ENCODE measurements at places on chromosomes 2 and 18.

GRCh38 chr18:74303936-74304335 lies 11.7 kb upstream of the C18orf63 start:
- DNase-seq = no peak

DNA sequence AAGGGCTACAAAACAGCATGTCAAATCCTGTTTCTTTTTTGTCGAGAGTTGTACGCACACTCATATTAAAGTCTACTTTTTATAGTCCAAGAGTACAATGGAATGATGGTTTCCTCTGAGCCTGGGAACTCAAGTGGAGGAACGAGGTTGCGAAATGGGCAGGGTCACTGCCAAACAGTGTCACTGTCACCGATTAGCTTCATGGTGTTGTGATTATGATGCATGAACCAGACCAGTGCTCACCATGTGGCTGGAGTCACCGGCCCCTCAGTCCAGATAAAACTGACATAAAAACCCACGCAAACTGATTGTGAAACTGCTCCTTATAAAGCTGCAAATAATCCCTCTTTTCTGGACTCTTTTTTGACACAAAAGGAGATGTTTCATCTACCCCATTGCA lies 122.0 kb downstream of the COPS8 start:
- no peak for DNase-seq

- peak; percentile 31 for DNase-seq
Observed at GRCh38 chr18:70322928-70323327, 34.1 kb downstream of the SOCS6 start.

GRCh38 chr18:44424645-44425035 lies 256.0 kb upstream of the SETBP1 start:
- DNase-seq = no peak

- no peak for DNase-seq
Observed at GRCh38 chr2:71309-72035, 25.2 kb upstream of the FAM110C start.

DNA sequence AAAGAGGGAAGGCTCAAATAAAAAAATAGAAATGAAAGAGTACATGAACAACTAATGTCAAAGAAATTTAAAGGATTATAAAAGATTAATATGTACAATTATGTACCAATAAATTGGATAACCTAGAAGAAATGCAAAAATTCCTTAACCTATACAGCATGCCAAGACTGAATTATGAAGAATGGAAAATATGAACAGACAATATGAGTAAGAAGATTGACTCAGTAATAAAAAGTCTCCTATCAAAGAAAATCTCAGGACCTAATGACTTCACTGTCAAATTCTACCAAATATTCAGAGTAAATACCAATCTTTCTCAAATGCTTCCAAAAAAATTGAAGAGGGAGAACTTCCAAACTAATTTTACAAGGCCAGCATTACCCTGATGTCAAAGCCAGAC lies 120.2 kb upstream of the SPOPL start:
- no peak for DNase-seq

GRCh38 chr18:5601188-5601624 lies 57.4 kb upstream of the EPB41L3 start:
- DNase-seq = no peak

DNA sequence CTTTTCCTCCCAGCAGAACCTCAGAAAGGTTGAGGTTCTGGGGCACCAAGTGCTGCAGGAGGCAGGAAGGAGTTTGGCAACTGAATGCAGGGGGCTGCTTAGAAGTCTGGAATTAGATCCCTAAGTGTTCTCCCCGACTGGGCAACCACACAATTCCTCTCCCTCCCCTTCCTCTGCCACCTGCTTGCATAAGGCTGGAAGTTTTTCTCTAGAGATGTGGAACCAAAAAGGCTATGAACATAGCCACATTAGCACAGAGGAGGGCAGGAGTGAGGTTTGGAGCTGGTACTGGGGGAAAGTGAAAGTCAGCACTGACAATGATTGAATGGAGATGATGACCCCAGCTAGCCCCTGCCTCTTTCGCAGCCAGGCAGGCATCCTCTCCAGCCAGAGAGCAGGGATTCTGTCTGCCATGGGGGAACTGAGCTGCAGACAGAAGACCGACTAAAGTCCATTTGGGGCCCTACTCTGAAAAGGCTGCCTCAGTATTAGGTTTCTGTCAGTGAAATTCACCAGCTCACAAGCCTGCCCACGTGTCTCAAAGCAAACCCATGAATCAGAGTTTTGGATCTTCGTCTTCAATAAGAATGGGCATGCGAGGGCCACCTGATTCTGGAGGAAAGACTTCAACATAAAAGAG lies 87.9 kb upstream of the ITGA6 start:
- no peak for DNase-seq

GRCh38 chr2:201234663-201235135 lies 25.6 kb upstream of the CASP8 start:
- no peak for DNase-seq

- no peak for DNase-seq
Observed at GRCh38 chr2:59920961-59921360, 632.5 kb downstream of the BCL11A start.

DNA sequence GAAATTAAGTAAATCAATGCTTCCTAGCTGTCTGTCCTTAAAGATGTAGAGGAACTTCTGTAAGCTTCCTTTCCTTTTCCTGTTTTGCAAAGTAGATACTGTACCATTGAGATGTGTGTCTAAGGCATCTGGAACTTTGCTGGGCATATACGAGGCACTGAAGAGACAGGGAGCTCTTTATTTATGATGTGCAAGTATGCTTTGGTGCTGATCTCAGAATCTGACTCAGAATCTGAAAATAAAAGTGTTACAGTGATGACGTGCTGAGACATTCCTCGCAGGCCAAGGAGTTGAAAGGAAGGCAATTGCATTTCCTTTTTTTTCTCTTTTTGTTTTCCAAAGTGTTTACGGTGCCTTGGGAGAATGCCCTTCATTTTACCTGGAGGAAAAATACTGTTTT lies 230.9 kb upstream of the RGPD4 start:
- DNase-seq = peak; percentile 45

DNA sequence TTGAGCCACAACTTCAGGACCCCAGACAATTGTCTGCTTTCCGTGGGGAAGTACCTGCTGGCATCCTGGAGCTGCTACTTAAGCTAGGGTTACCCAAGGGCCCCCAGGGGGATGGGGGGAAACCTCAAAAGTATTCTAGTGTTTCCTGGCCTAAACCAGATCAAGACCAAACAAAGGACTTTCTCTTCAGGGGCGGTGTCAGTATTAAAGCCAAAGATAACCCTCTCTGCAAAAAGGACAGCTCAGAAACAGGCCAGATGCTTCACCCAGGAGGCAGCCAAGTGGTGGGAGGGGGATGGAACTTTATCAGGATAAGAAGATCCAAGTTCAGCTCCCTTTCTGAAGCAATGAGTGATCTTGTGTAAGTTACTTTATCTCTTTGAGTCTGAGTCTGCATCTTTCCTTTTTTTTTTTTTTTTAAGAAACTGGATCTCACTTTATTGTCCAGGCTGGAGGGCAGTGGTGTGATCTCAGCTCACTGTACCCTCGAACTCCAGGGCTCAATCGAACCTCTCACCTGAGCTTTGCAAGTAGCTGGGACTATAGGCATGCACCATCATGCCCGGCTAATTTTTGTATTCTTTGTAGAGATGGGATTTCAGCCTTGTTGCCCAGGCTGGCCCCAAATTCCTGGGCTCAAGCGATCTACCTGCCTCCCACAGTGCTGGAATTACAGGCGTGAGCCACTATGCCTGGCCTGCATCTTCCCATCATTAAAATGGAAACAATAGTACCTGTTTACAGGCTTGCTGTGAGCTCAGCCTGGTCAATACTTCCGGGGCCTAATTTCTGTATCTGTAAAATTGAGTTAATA lies 151.8 kb upstream of the PTPRM start:
- DNase-seq = no peak

DNA sequence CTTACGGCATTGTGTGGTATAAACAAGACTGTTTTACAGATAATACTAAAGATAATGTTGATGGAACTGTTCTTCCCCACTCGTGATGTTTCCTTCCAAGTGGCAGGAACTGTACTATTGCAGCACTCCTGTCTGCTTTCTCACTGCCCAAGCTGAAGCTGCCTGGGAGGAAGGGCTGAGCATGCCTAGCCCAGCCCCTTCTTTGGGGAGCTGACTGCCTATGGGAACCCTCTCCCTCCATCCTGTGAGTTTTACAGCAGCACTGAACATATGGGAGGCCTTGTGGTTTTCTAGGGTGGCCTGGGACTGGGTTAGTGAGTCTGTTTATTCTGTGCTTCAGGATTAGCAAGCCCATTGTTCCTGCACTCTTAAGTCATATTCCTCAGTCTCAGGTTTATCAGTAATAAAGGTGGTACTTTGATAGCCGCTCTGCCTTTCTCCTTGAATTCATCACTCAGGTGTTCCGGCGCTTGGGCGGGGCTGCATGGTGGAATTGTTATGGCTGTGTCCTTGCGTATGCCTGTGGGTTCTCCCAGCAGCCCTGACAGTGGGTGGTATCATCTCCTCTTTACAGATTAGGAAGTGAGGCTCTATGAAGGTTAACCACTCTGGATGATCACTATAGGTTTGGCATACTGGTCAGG lies 379.7 kb downstream of the PTPRM start:
- no peak for DNase-seq

DNA sequence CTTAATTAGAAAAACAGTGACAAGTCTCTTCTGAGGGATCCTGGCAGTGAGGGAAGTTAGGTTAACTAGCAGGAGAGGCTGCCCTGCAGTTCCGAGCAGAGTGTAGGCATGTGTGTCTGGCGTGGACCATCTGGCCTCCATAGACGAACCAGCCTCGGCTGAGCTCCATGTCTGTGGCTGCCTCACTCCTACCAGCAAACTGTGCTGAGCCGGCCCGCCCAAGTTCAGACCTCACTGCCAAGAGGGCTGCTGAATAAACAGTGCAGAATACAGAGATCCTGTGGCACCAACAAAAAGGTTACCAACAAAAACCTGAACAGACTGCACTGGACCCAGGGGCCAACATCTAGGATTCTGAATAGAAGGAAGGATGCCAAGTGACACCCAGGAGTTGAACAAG lies 27.3 kb downstream of the INO80C start:
- DNase-seq = no peak

Measured in COLO829 (cell line).